ENCODE measurements at places on chromosomes 7 and 10. TPM values are rescaled to one million over a fixed set of nuclear protein-coding genes. Genes with fewer than 3 reads are reported as not detected.
A peak's percentile ranks its signal among the peaks of the same experiment; 100 is the strongest.

POLR3A gene
- total RNA-seq = 10.5 TPM

DNA sequence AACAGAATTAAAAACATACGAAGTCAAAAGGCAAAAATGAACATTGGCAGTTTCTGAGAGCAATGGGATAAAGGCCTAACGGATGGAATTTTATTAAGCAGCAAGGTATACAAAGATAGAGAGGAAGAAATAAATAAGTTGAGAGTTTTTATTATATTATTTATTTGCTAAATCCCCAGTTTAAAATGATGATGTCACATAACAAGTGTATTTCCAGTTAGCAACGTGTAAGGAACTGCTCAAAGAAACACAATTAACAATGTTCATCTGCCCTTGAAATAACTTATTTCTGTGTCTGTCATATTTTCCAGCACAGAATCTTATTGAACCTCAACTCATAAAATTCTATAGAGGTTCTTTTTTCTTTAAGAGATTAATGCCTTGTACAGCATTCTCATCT lies 108.6 kb upstream of the TMEM106B start:
- no peak for DNase-seq

GRCh38 chr10:78263521-78263988 lies 229.9 kb downstream of the RPS24 start:
- DNase-seq = no peak

- DNase-seq = peak; percentile 13
These were observed 29.7 kb upstream of the GTF2I start for GRCh38 chr7:74627661-74628411.

DNA sequence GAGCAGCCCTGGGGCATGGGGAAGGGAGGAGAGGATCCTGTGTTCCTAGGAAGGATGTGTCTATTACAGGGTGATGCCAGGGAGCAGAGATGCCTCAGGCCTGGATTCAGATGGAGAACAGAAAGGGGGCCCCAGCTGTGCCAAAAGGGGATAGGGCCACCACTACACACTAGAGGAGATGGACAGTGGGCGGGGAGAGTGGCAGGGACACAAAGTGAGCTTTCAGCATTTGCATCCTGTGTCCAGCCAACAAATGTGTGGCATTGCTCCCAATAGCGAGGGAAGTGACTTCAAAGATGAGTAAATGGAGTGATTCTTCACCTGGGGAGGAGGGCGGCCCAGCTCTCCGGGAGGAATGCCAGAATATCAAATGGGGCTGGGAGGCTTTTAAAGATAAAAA lies 64.9 kb upstream of the WAPL start:
- no peak for DNase-seq

GRCh38 chr10:104103956-104104355 lies 18.0 kb upstream of the SFR1 start:
- no peak for DNase-seq

Data from tibial nerve (tissue), 4 donors.